ENCODE measurements at places on chromosomes 13 and 19. TPM values are rescaled to one million over a fixed set of nuclear protein-coding genes. Genes with fewer than 3 reads are reported as not detected.
A peak's percentile ranks its signal among the peaks of the same experiment; 100 is the strongest.

The TMEM221 gene
- total RNA-seq = not detected

The NUCB1 gene
- total RNA-seq = 82.4 TPM

The FBXO27 gene
- 10.8 TPM for total RNA-seq

The CERS1 gene
- not detected for total RNA-seq

The BEST2 gene
- not detected for total RNA-seq

The RUBCNL gene
- total RNA-seq = 41.8 TPM

The TMIGD2 gene
- 0.16 TPM for total RNA-seq

- DNase-seq = no peak
- H3K4me1 ChIP-seq = no peaks in the 10 kb centered on the region
- H3K27me3 ChIP-seq = no peaks in the 10 kb centered on the region
- no peaks in the 10 kb centered on the region for H3K36me3 ChIP-seq
- no peak overlapping the region for H3K27ac ChIP-seq
- H3K4me3 ChIP-seq = no peak overlapping the region
These were observed 87.6 kb downstream of the CAB39L start for GRCh38 chr13:49356223-49356622.

DNA sequence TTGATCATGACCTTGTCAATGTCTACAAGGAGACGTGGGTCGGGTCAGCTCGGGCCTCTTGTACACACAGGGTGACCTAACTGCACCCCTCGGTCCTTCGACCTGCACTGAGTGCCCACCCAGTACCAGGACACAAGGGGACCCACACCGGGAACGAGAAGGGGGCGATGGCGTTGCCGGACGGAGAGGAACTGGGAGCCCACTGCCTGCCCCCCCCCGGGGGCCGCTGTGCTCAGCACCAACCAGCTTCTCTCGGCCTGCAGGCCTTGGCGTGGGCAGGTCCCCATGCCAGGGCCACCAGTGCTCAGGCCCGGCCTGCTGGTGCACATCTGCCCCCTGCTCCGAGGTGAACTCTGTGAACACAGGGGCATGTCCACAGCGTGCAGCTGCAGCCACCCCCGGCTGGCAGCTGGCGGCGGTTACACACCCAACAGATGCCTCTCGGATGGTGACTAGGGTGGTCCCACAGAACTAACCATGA lies 14.1 kb downstream of the CFD start:
- no peaks in the 10 kb centered on the region for H3K4me1 ChIP-seq
- no peak for DNase-seq
- H3K4me3 ChIP-seq = no peak overlapping the region
- H3K27ac ChIP-seq = no peak overlapping the region

DNA sequence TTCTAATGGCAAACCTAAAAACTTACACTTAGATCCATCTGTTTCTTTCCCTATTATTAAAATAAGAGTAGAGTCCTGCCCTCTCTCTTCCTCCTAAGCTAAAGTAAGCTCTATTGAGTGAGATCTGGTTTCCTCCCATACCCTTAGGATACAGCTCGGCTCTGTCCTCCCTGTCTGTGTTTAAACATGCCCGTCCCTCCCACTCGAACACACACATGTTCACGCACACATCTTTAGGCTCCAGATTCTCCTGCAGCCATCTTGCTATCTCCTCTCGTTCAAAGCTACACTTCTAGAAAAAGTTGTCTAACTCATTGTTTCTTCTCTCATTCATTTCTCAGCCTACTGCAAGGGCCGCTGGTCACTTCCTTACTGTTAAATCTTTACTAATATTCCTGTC lies 15.1 kb upstream of the CEBPG start:
- no peak for DNase-seq
- H3K27me3 ChIP-seq = no peaks in the 10 kb centered on the region
- H3K36me3 ChIP-seq = no peaks in the 10 kb centered on the region
- H3K4me3 ChIP-seq = no peak overlapping the region
- H3K4me1 ChIP-seq = no peaks in the 10 kb centered on the region
- H3K27ac ChIP-seq = no peak overlapping the region

- peak overlapping the region; percentile 74 for H3K27ac ChIP-seq
- H3K27me3 ChIP-seq = no peaks in the 10 kb centered on the region
- H3K4me1 ChIP-seq = peaks cover 19% of the 10 kb centered on the region
- H3K4me3 ChIP-seq = peak overlapping the region; percentile 84
These were observed 754 bp upstream of the CHERP start for GRCh38 chr19:16542910-16543472.

DNA sequence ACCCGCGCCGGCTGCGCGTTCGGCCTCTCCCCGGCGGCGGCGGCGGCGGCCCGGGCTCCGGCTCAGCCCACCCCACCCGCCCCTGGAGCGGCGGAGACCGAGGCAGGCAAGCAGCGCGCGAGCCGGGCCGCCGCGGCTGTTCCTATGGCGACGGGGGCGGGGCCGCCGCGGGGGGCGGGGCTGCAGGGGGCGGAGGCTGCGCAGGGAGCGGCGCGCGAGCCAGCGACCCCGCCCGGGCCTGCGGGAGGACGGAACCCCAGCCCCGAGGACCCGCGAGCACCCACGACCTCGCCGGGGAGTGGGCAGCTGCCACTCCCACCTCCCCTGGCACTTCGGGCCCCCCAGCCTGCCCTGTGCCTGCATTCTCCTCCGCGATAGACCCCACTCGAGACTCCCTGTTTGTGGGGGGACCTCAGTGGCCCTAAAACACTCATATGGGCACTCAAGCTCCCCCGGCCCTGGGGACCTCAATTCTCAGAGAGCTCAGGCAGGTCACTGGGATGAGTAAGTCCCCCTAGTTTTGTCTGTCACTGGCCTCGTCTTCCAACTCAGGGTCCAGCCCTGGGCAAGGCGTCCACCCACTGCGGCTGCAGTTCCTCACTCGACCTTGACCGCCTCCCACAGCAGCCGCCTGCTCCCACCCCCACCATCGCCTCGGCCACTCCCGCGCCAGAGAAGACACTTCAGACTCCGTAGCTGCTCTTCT lies at the start of gene CTXN1:
TSS of gene CTXN1 (minus strand) at position 115 of the 706 bp plus-strand sequence. CDS start 597 bp downstream, outside the sequence.
- H3K4me1 ChIP-seq = peaks cover 2% of the 10 kb centered on the region
- no peak within 1 kb of the TSS for H3K27ac ChIP-seq
- no peak within 1 kb of the TSS for H3K4me3 ChIP-seq
- H3K27me3 ChIP-seq = no peaks in the 10 kb centered on the region
- DNase-seq = no peak
- H3K36me3 ChIP-seq = peaks cover 6% of the 10 kb centered on the region

- no peak overlapping the region for H3K4me3 ChIP-seq
- H3K27me3 ChIP-seq = 0 out of 2 replicates have a peak, but pooled peaks cover 2% of the 10 kb centered on the region
- H3K36me3 ChIP-seq = no peaks in the 10 kb centered on the region
- no peak for DNase-seq
- no peaks in the 10 kb centered on the region for H3K4me1 ChIP-seq
These were observed 3.0 kb downstream of the BEST2 start for GRCh38 chr19:12754465-12755196.

GRCh38 chr13:104436555-104436954 lies 1370.3 kb upstream of the SLC10A2 start:
- H3K27ac ChIP-seq = no peak overlapping the region
- no peak for DNase-seq
- H3K4me3 ChIP-seq = no peak overlapping the region
- no peaks in the 10 kb centered on the region for H3K36me3 ChIP-seq

DNA sequence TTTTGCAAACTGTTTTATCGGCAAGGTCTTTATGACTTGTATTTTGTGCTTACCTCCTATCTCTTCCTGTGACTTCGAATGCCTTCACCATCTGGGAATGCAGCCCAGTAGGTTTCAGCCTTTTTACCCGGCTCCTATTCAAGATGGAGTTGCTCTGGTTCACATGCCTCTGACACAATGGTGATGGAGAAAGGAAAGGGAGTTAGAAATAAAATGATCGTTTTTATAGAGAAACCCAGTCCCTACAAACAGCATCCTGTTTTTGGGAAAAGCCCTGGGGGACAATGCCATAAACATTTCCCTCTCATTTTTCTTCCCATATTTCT lies 27.5 kb upstream of the SLC46A3 start:
- no peak for DNase-seq
- H3K27ac ChIP-seq = no peak overlapping the region
- H3K36me3 ChIP-seq = no peaks in the 10 kb centered on the region
- no peaks in the 10 kb centered on the region for H3K27me3 ChIP-seq

DNA sequence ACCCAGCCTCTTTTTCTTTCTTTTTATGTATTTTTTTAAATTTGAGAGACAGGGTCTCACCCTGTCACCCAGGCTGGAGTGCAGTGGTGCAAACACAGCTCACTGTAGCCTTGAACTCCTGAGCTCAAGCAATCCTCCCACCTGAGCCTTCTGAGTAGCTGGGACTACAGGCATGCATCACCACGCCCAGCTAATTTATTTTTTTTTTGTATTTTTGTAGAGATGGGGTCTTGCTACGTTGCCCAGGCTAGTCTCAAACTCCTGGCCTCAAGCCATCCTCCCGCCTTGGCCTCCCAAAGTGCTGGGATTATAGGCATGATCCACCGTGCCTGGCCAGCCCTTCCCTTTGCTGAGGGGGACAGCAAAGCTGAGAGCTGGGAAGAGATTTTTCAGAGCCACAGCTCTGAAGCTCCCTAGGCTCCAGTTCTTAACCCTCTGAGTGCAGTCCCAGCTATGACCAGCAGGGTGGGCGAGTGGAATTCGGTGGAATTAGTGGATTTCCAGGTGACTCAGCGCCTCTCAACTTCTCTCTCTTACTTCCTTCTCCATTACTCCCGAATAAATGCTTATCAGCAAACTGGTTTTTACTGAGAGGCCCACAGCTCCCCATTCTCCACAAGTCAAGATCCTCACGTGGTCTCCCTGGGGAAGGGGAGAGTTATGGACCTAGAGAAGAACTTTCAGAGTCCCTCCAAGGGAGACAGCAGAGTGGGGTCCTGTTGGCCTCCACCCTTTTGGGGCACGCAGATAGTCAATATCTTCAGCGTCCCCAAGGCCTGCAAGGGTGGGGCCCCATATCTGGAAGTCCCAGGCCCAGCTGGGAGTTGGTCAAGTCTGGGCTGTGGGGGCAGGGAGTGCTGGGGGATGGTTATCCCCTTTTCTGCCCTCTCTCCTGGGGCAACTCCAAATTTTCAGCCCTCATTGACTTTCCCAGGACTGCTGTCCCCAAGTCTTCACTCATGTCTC lies 1.2 kb downstream of the BLVRB start:
- peaks cover 31% of the 10 kb centered on the region for H3K4me1 ChIP-seq
- H3K27ac ChIP-seq = peak overlapping the region; percentile 61
- peak overlapping the region; percentile 66 for H3K4me3 ChIP-seq
- no peak for DNase-seq

DNA sequence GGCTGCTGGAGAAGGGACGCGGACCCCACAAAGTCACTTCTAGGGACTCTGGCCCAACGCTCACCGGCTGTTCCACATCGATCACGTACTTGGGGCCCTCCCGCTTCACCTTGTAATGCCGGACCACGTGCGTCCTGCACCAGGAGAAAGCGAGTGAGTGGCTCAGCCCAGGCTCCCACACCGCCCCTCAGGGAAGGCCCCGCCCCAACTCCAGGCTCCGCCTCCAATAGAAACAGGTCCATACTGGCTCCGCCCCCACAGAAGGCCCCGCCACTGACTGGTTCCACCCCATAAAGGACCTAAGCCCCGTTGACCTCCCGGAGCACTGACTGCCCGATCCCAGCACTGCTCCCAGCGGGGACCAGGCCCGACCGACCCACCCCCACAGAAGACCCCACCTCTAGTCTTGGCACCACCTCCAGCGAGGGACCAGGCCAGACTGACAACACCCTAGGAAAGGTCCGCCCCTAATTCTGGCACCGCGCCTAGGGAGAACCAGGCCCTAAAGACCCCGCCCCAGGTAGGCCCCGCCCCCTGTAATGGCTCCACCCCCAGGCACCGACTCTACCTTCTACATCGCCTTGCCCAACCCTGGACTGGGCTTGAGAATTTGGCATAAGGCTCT lies 11.3 kb downstream of the STAP2 start:
- no peak overlapping the region for H3K4me3 ChIP-seq
- DNase-seq = no peak
- H3K27ac ChIP-seq = no peak overlapping the region
- H3K36me3 ChIP-seq = no peaks in the 10 kb centered on the region

GRCh38 chr13:75196147-75196837 lies 285.7 kb downstream of the TBC1D4 start:
- no peaks in the 10 kb centered on the region for H3K4me1 ChIP-seq
- H3K4me3 ChIP-seq = no peak overlapping the region
- H3K36me3 ChIP-seq = no peaks in the 10 kb centered on the region
- H3K27me3 ChIP-seq = no peaks in the 10 kb centered on the region
- DNase-seq = no peak

- no peaks in the 10 kb centered on the region for H3K4me1 ChIP-seq
- H3K36me3 ChIP-seq = no peaks in the 10 kb centered on the region
- no peaks in the 10 kb centered on the region for H3K27me3 ChIP-seq
- no peak overlapping the region for H3K27ac ChIP-seq
- no peak overlapping the region for H3K4me3 ChIP-seq
- no peak for DNase-seq
These were observed 454.3 kb downstream of the PCDH17 start for GRCh38 chr13:58085819-58086218.

GRCh38 chr19:56660381-56661107 lies 11.0 kb downstream of the ZNF835 start:
- H3K4me3 ChIP-seq = no peak overlapping the region
- no peak for DNase-seq
- no peaks in the 10 kb centered on the region for H3K4me1 ChIP-seq
- H3K27me3 ChIP-seq = no peaks in the 10 kb centered on the region

All from GM12878 (cell line).